ENCODE measurements at places on chromosomes 3 and 15. TPM values are rescaled to one million over a fixed set of nuclear protein-coding genes. Genes with fewer than 3 reads are reported as not detected.

TUSC7 gene
- total RNA-seq: not detected

SERPINI1 gene
- total RNA-seq: 0.79 TPM

LRRC49 gene
- total RNA-seq: 4.8 TPM

CPLX3 gene
- not detected for total RNA-seq

SEMA3F gene
- 30.6 TPM for total RNA-seq
